ENCODE measurements at places on chromosomes 5 and 9. TPM values are rescaled to one million over a fixed set of nuclear protein-coding genes. Genes with fewer than 3 reads are reported as not detected.

The KIAA0825 gene
- 5.5 TPM for total RNA-seq

- DNase-seq, result no peak
Measured at GRCh38 chr5:179800696-179801201, 5.9 kb downstream of the MGAT4B start.

GRCh38 chr5:65094279-65094678 lies 325.5 kb downstream of the CWC27 start:
- no peak for DNase-seq

The OSMR gene
- 61.6 TPM for total RNA-seq

DNA sequence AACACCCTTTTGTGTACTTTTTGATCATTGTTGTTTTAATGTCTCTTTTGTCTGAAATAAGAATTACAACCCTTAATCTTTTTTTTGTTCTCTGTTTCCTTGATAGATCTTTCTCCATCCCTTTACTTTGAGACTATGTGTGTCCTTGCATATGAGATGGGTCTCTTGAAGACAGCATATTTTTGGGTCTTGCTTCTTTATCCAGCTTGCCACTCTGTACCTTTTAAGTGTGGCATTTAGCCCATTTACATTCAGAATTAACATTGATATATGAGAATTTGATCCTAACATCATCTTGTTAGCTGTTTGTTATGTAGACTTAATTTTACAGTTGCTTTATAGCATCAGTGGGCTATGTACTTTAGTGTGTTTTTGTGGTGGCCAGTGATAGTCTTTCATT lies 382.5 kb downstream of the MED10 start:
- DNase-seq, result no peak

DNA sequence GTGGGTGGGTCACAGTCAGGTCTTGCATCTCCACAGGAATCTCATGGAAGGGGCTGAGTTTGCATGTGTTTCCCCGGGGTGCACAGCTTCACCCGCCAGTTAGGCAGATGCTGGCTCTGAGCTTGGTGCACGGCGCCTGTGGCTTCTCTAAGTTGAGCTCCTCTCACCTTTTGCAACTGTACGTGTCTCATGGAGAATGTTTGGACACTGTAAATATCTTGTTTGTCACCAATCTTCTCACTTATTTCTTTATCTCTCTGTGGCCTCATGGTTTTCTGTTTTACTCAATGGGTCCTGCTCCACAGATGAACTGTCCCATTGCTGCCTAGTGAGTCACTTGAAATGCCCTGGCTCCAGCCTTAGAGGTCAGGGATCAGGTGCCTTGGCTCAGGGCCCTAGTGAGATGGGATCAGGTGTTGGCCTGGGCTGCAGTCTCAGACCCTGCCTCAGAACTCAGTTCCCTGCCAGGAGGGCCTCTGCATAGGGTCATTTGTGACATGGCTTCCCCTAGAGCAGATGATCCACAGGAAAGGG lies 61.6 kb downstream of the WNK2 start:
- no peak for DNase-seq

The ITK gene
- 6.3 TPM for total RNA-seq

The NCS1 gene
- total RNA-seq, result 7.0 TPM

DNA sequence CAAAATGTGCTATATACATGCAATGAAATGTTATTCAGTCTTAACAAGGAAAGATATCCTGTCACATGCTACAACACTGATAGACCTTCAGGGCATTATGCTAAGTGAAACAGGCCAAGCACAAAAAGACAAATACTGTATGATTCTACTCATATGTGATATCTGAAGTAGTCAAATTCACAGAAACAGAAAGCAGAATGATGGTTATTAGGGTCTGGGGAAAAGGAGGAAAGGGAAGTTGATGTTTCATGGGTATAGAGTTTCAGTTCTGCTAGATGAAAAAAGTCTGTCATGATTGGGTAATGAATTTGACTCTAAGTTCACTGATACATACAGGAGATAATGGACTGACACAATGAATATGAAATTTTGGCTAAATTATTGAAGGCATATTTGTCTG lies 11.2 kb upstream of the RIC1 start:
- no peak for DNase-seq

The NR4A3 gene
- 1.7 TPM for total RNA-seq

The SV2C gene
- 0.32 TPM for total RNA-seq

GRCh38 chr5:55629815-55630214 lies 82.3 kb downstream of the SLC38A9 start:
- DNase-seq, result no peak

GRCh38 chr9:19298436-19299000 lies 68.0 kb downstream of the DENND4C start:
- DNase-seq, result no peak

DNA sequence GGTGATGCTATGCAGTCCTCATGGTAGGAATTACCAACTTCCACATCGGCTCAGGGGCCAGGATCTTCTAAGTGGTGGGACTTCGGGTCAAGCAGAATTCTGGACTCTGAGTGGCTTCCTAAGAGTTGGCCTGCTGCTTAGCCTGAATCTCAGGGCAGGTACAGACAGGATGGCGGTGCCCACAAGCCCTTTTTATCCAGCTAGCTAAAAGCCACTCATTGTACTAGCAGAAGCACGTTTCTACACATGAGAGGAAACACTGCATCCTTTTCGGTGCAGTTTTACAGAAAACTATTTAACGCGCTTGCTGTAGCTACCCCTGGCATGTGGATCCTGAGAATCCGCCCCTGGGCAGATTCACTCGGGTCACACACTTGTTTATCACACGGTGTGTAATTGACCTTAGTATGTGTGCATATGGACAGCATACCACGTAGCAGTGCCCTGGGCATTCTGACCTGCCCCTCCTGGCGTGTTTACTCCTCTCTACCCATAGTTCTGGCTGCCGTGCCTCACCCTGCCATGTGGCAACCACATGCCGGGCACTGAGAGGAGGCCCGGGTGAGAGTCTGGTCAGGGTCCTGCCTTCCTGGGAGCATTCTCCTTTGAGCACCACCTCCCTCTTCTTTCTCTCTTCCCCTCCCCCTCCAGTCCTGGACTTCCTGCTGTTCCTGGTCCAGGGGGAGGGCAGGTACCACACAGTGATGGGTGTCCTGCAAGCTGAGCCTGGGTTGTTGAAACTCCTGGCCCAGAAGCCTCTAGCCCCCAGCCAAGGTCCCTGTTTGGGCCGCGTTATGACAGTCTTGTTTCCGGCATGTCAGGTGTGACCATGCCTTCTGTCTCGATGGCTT lies 65.9 kb downstream of the DAB2IP start:
- DNase-seq, result no peak

Measured in lower lobe of right lung (tissue), 2 donors.